ENCODE measurements at places on chromosomes 6 and 20.

DNA sequence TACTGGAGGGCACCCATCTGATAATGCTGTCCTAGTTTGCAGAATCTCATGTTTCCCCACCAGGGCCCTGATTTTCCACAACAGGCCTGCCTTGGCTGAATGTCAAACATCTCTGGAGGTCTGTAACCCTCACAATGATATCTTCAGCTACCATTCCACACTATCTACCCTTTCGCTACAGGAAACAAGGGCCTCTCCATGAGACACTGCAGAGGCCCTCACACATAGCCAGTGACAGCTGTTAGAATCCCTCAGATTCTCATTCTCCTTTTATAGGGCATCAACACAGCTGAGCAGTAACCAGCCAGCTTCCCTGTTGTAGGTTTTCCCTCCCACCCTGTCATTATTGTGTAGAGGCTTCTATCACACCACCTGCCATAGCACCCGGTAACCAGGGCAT, 29.6 kb upstream of the MICB start:
- no peak for DNase-seq

DNA sequence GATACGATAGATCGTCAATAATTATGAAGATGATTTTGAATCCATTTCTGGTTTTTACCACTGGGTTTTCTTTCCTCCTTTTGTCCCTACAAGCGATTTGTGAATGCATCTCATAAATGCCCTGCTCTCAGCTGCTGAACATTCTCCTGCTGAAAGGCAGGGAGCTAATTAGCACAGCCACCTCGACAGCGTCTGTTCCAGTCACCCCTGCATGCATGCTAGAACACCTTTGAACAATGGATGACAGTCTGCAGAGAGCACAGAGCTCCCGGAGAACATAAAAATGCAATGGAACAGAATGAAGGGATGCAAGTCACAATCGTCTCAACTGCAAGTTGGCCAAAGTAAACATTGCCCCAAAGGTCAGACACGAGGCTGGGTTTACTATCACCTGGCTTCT, 105.8 kb downstream of the SLC35B3 start:
- no peak for DNase-seq

DNA sequence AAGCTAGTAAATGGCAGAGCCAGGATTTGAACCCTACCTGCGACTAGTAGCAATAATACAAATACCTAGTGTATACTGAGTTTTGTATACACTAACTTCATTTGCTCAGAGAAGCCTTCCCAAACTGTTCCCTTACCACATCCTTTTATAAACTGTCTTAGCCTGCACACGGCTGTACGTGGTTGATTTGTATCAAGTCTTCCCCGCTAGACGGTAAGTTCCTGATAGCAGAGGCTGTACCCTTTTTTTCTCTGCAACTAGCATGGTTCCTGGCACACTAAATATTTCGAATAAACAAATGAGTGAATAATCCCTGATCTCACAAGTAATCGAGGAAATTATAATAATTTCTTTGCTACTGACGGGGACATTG, 636 bp downstream of the RTF2 start:
- no peak for DNase-seq

DNA sequence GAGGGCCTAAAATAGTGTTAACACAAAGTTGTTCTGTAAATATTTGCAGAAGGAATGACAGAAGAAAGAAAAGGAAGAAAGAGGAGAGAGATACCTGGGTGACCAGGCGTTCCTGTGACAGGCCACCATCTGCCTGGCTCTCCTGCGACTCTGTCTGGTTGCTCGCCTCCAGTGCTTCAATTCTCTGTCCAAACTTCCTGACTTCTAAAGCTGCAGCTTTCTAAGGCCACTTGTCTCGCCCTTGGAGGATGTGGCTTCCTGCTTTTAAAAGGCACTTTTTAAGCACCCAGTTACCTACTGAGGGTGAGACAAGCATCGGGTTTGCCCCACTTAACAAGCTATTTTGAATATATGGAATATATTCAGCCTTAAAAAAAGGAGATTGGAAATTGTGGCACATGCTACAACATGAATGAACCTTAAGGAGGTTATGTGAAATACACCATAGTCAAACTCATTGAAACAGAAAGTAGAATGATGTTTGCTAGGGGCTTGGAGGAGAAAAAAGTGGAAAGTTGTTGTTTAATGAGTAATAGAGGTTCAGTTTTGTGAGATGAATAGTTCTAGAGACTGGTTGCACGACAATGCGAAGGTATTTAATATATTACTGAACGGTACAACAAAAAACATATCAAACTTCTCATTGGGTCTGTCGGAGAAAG, 32.8 kb downstream of the VIP start:
- DNase-seq = no peak

GRCh38 chr6:52049252-52050050, 38.0 kb downstream of the PKHD1 start:
- no peak for DNase-seq

DNA sequence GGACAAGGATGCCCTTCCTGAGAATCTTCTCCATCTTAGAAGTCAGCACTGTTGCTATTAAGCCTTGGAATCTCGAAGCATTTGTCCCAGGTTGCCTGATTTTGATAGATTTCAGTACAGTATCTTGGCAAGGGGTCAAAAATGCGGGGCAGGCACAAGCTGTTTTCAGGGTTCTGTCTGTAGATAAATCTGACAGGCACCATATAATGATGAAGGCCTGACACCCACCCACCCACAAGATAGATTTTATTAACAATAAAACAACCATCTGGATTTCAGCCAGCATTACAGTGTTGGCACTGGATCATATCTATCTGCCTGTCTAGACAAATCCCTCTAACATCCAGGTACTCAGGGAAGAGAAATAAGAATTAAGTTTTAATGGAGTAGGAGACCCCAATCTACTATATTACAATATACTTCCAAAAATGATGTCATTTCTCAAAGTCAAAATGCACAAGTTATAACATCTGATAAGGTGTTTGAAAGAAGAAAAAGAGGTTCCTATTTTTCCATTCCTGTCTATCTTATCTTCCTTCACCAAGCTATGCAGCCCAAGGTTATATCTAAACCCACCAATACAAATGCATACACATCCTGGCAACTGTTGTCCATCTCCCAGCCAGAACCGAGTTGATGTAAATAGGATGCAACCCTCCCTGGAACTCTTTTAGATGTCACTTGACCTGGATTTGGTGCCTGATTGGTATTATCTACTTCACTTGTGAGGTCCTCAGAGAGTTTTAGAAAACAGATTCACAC, 10.7 kb downstream of the NEDD9 start:
- DNase-seq = no peak

DNA sequence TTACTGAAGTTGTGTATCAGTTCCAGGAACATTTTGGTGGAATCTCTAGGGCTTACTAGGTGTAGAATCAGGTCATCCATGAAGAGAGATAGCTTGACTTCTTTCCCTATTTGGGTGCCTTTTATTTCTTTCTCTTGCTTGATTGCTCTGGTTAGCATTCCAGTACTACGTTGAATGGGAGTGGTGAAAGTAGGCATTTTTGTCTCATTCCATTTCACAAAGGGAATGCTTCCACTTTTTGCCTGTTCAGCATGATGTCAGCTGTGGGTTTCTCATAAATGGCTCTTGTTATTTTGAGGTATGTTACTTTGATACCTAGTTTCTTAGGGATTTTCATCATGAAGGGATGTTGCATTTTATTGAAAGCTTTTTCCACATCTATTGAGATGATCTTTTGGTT, 195.3 kb downstream of the MOXD1 start:
- DNase-seq = no peak

- DNase-seq = no peak
These were observed 63.1 kb downstream of the SEC63 start for GRCh38 chr6:107894809-107895396.

GRCh38 chr20:49885558-49886332, 29.6 kb downstream of the SPATA2 start:
- DNase-seq = no peak

- no peak for DNase-seq
These were observed 149.1 kb downstream of the RIMS1 start for GRCh38 chr6:72035486-72035885.

GRCh38 chr20:8474027-8474668, 342.1 kb downstream of the PLCB1 start:
- DNase-seq = no peak

DNA sequence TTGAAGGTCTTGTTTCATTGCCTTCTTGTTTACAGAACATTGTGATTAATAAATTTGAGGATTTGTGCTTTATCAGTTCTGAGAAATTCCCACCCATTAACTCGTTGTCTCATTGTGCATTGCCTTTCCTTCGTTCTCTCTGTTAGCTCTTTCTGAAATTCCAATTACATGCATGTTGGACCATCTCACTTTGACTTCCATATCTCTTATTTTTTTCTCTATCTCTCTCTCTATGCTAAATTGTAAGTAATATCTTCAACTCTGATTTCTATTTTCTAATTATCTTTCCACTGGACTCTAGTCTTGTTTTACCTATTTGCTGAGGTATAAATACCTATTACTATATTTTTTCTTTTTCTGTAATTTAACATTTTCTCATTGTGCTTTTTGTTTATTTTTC, 92.3 kb downstream of the SHLD1 start:
- DNase-seq = no peak

GRCh38 chr6:90028066-90028778, 134.0 kb downstream of the GJA10 start:
- DNase-seq = no peak

All from NK-92 treated with Interleukin-12 subunit alpha and Interleukin-12 subunit beta, amount 100 ng/mL, for 24 hours (cell line).